Activated CD4-positive, alpha-beta T cell treated with anti-CD3 and anti-CD28 coated beads, Interleukin-2, amount 50 U/mL, for 48 hours (primary cell): ENCODE measurements at places on chromosomes 3 and 15.

GRCh38 chr3:34090876-34091275, 292.4 kb downstream of the PDCD6IP start:
- DNase-seq, result no peak

GRCh38 chr3:195892105-195893043, 16.0 kb downstream of the TNK2 start:
- DNase-seq, result no peak

DNA sequence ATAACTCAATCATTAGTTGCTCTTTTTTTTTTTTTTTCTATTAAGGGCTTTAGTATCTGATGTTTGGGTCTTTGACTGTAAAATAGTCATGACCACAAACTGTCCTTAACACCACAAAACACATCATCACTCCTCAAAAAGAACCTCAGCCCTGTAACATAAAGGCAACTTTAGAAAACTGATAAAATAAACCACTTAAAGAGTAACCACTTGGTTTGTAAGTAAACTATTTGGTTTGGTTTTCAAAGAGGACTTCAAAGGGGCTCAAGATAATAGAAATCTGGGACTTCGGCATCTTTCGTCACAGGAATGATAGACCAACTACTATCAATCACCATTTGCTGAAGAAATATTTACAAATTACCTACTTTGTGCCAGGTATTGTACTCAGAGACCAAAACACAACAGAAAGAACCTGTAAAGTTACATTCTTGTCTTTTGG, 167.8 kb downstream of the FOXP1 start:
- DNase-seq, result no peak

GRCh38 chr15:89500397-89501270, 4.3 kb upstream of the RHCG start:
- no peak for DNase-seq

- no peak for DNase-seq
Measured at GRCh38 chr15:68797191-68797590, 23.5 kb downstream of the ANP32A start.

GRCh38 chr3:182036382-182036781, 324.7 kb downstream of the SOX2 start:
- DNase-seq, result no peak
